Suprapubic skin (tissue), 4 donors: ENCODE measurements at places on chromosomes 7 and 10.

DNA sequence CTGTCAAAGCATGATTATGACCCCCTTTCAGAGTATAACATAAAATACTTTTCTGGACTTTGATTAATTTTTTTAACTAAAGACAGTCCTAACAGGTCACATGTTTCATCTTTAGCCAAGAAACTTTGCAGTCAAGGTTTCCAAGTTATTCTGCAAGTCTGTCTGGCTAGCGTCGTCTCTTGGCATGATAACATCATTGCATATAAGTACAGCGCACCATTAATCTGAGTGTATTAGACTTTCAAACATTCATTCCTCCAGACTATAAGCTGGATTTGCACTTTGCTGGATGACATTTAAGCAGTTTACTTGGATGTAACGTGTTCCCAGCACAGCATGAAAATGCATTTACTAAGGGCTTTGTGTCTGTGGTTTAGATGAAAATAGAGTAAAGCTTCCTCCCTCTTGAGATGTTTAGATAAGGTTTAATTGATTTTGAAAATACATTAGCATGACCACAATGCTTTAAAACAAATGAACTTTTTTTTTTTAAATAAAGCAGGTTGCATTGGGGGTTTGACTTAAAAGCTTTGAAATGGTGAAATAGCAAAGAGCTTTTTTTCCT, 349.0 kb upstream of the MTPN start:
- no peak for DNase-seq

- DNase-seq: no peak
Observed at GRCh38 chr7:13115157-13115772, 427.8 kb downstream of the ARL4A start.

GRCh38 chr10:113148901-113149300, 198.9 kb downstream of the TCF7L2 start:
- no peak for DNase-seq

DNA sequence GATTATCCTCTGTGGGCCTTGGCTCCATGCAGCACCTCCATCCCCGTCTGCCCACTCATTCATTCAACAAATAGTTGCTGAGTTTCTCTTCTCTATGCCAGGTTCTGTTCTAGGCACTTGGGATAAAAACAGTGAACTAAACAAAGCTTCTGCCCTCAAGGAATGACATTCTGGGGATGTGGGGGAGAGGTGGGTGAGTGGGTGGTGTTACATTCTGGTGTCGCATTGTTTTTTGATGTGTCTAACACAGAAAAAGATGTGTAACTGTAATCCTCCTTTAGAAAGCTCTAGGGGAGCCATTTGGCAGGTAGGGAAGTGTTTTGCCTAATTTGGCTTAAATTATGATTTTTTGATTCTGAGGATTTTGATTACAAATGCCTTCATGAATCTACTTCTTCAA, 21.4 kb downstream of the AUTS2 start:
- DNase-seq: no peak
